ENCODE measurements at places on chromosomes 4 and X.

GRCh38 chrX:12971282-12972003 is 3.5 kb upstream of the TMSB4X start:
- DNase-seq = no peak

GRCh38 chrX:85029043-85029442 is 25.4 kb downstream of the APOOL start:
- no peak for DNase-seq

DNA sequence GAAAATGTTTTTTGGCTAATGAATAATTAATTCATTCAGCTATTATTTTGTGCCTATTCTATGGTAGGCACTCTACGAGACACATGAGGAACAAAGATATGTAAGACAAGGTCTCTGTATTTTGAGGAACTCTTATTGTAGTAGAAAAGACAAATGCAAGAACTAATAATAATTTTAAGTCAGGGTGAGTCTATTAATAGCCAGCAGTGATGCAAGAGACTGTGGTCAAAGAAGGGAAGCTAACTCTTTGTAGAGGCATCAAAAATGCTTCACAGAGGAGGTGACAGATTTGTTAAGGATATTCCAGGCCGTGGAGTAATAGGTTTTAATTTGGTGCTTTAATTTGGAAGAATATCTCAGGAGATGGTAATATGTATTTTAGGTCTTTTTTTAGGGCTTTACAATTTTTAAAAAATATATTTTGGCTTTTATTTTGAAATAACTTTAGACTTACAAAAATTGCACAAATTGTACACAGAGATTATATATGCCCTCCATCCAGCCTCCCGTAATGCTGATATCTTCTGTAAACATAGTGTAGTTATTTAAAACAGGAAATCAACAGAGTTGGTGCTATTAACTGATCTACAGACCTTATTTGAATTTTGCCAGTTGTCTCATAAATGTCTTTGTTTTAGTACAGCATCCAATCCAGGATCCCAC is 48.1 kb downstream of the DCLK2 start:
- DNase-seq = no peak

- DNase-seq = no peak
Measured at GRCh38 chrX:13283512-13283911, 36.3 kb downstream of the ATXN3L start.

GRCh38 chr4:37648084-37648817 is 37.9 kb downstream of the RELL1 start:
- DNase-seq = no peak

- no peak for DNase-seq
Measured at GRCh38 chr4:152458801-152459302, 77.0 kb downstream of the FBXW7 start.

DNA sequence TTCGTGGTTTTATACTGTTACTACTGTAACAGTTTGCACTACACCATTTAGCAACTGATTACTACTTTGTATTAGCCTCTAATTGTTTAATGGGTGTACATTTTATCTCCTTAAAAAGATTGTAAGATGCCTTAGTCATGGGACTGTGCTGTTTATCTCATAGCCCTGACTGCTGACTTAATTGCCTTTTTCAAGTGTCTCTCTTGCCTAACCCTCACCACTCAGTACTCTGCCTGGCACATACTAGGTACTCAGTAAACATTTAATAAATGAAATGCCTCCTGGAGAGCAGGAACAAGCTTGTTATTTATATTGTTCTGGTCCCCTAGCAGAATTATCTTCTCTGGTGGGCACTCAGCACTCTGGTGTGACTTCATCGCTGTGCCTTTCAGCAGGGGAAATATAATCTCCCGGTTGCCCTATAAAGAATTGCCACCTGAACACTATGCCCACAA is 1.7 kb upstream of the STIM2 start:
- DNase-seq = no peak

- DNase-seq = no peak
Measured at GRCh38 chrX:134374910-134375309, 85.1 kb upstream of the HPRT1 start.

- DNase-seq = no peak
Measured at GRCh38 chr4:90403781-90404180, 276.6 kb downstream of the CCSER1 start.

DNA sequence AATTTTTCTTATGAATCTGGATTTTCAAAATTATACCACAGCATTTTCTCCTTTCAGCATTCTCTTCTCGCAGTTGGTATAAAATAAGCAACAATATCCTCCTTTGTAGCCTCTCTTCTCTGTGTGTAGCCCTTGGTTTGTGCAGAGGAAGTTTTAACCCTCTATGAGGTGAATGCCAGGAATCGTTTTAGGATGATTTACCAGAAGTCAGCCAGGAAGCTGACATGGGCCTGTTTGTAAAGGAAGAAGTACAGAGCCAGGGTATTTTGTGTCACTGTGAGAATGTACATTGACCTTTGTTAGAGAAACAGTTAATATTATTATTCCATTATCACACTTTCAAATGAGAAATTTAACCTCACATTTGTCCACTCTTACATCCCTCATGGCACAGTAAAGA is 88.9 kb upstream of the RPL34 start:
- DNase-seq = no peak

GRCh38 chr4:157220371-157220881 is at the start of gene GRIA2:
Gene GRIA2 (plus strand): TSS chr4:157220728. CDS start chr4:157221043, 315 bp downstream.
- no peak for DNase-seq

GRCh38 chrX:108245462-108245861 is 153.9 kb downstream of the ATG4A start:
- no peak for DNase-seq

DNA sequence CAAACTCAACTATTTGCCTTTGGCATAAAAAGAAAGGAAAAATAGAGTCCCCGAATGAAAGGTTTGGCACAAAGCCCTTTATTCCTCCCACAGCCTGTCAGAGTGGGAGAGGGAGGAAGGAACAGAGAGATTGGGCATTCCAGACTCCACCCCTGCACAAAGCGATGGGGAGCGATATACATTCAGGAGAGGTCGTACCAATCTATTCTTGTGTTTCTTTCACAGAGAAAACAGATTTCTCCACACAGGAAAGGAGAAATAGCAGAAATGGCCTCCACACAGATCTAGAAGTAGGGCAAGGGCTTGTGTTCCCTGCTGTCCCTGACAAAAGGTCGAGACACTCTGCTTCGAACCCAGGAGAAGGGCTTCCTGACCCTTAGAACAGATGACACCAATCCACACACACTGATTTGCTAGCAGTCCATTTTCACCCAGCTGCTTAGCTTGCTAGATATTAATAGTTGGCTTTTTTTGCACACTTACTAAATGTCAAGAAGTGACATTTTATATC is 197.4 kb downstream of the MAML3 start:
- DNase-seq = no peak

GRCh38 chr4:61771056-61771455 is 570.9 kb downstream of the ADGRL3 start:
- DNase-seq = no peak

DNA sequence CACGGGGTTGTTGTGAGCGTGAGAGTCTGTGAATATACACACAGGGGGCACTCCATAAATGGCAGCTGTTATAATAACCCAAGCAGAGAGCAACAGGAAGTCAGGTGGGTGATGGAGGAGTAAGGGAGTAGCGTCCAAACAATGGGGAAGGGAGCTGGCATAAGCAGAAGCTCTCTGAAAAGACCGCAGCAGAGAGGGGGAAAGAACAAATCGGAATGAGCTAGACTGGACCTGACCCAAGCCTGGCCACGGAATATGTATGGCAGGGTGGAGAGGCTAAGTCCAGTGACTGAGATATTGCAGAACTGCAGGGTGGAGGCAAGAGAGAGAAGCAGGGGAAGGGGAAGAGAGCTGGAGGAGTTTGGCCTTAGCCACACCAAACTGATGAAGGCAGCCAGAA is 6.5 kb upstream of the GJB1 start:
- no peak for DNase-seq

GRCh38 chr4:148998719-148999118 is 556.5 kb upstream of the NR3C2 start:
- no peak for DNase-seq

GRCh38 chr4:145731028-145731427 is 51.1 kb downstream of the C4orf51 start:
- no peak for DNase-seq

GRCh38 chr4:127930175-127930574 is 34.8 kb downstream of the MFSD8 start:
- DNase-seq = no peak

- no peak for DNase-seq
Measured at GRCh38 chrX:109862433-109862832, 129.4 kb upstream of the ACSL4 start.

DNA sequence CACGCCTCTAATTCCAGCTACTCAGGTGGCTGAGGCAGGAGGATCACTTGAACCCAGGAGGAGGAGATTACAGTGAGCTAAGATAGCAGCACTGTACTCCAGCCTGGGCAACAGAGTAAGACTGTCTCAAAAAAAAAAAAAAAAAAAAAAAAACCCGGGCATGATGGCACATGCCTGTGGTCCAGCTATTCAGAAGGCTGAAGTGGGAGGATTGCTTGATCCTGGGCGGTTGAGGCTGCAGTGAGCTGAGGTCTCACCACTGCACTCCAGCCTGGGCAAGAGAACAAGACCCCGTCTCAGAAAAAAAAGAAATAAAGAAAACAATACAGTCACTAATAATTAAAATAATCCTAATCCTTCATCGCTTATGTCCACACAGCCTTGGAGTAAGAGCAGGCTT is 68.1 kb downstream of the APBB2 start:
- DNase-seq = no peak

DNA sequence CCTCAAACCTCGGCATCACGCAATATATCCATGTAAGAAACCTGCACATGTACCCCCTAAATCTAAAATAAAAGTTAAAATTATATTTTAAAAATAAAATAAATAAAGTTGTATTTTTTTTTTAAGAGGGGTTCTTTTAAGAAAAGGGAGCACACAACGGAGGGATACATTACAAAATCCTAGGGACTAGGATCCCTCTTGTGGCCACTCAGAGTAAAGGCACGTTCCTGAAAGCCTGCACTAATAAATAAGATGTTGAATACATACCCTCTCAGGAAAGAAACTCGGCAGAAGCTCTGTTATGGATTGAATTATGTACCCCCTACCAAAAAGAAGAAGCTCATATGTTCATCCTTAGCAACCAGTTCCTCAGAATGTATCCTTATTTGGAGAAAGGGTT is 50.9 kb upstream of the PRDX4 start:
- DNase-seq = no peak

GRCh38 chr4:15004739-15005301 is 2.5 kb downstream of the CPEB2 start:
- DNase-seq = no peak

GRCh38 chr4:5720980-5721379 is 10.0 kb downstream of the EVC start:
- no peak for DNase-seq

DNA sequence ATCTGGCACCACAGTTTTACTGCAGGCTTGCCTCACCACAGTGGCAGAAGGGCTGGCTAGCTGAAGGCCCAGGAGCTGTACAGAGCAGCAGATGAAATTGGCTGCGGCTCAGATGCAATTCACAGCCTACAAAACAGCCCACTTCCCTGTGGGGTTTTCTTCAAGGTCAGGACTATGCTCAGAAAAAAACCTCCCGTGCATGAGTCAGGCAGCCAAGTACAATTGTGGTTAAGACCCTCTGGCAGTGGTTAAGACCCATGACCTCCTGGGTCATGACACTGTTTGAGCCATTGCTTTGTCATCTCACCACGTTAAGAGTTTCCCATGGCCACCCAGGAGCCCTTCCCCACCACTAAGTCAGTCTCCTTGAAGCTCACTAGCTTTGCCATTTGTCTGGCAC is 276.3 kb downstream of the HNRNPD start:
- DNase-seq = no peak

- DNase-seq = no peak
Measured at GRCh38 chrX:19883878-19884277, 3.5 kb downstream of the SH3KBP1 start.

- no peak for DNase-seq
Measured at GRCh38 chr4:145583191-145584055, 35.8 kb upstream of the MMAA start.

- DNase-seq = no peak
Measured at GRCh38 chrX:56729152-56729850, at the start of gene NBDY. Gene NBDY (plus strand): TSS chrX:56729243. CDS start chrX:56729354, 111 bp downstream.

DNA sequence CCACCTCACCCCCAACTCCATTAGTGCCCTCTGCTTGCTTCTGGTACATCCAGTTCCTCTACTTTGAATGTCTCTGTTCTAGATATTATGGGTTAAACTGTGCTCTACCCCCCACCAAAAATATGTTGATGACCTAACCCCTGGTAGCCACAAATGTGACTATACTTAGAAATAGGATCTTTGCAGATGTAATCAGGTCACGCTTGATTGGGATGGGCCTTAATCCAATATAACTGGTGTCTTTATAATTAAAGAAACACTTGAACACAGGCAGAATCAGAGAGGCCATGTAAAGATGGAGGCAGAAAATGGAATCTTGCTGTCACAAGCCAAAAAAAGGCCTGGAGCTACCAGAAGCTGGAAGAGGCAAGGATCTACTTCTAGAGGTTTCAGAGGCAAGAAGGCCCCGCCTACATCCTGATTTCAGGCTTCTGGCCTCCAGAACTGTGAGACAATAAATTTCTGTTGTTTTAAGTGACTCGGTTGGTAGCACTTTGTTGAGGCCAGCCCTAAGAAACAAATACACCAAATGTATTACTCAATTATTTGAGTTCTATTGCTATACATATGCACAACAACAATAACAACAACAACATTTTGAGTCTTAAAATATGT is 220.0 kb downstream of the PPP3CA start:
- DNase-seq = no peak

GRCh38 chrX:19747652-19748610 is 139.5 kb downstream of the SH3KBP1 start:
- DNase-seq = peak; percentile 38

DNA sequence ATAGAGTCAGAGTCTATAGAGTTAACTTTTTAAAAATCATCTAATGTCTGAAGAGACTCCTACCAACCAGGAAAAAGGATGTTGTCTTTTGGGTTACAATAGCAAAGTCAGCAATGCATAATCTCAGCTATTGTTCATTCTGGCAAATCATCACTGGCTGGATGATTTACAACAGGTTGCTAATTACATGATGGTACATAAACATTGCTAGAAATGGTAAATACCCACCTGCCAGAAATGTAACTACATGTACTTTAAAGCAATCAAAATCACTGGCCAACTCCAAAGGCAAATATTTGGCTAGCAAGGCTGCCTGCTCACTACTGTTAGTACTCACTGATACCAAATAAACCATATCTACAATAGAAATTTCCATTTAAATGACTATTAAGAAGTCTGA is 91.1 kb downstream of the PPP3CA start:
- no peak for DNase-seq

DNA sequence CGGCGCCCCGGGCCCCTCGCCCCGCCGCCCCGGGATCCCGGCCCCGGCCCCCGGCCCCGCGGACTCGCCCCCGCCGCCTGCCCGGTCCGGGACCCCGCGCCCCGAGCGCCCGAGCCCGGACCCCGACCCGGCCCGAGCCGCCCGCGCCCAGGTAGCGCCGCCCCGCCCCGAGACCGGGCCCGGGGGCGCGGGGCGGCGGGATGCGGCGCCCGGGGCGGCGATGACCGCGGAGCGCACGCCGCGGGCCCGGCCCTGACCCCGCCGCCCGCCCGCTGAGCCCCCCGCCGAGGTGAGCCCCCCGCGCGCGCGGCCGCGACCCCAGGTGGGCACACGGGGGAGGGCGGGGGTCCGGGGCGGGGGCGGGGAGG is 224 bp downstream of the FGFRL1 start:
- DNase-seq = no peak

GRCh38 chrX:106284431-106285025 is 116.4 kb downstream of the PWWP3B start:
- no peak for DNase-seq

- DNase-seq = no peak
Measured at GRCh38 chrX:133813971-133814370, 171.4 kb downstream of the GPC3 start.

Measured in activated CD8-positive, alpha-beta memory T cell treated with anti-CD3 and anti-CD28 coated beads for 1 hour (primary cell).